Activated CD4-positive, alpha-beta T cell treated with anti-CD3 and anti-CD28 coated beads for 48 hours (primary cell): ENCODE measurements at places on chromosomes 3 and 15.

DNA sequence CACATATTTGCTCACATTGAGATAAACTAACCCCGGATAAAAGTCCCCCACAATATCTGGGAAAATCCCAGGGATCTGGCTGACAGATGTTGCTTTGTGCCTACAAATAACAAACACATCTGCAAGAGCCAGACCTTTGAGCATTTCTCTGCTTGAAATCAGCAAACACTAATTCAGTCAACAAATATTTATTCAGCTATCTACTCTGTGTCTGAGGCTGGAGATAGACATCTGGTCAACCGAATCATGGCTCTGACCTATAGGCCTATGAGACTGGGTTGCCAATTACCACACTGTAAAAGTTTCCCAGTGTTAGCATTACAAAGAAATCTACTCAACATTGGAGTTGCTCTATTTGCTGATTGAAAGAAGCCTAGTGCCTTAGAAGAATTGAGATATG lies 201.1 kb upstream of the CADPS start:
- DNase-seq = no peak

- no peak for DNase-seq
Observed at GRCh38 chr3:73637042-73637441, 12.3 kb upstream of the PDZRN3 start.

GRCh38 chr3:134625462-134625861 lies 25.4 kb downstream of the KY start:
- no peak for DNase-seq

DNA sequence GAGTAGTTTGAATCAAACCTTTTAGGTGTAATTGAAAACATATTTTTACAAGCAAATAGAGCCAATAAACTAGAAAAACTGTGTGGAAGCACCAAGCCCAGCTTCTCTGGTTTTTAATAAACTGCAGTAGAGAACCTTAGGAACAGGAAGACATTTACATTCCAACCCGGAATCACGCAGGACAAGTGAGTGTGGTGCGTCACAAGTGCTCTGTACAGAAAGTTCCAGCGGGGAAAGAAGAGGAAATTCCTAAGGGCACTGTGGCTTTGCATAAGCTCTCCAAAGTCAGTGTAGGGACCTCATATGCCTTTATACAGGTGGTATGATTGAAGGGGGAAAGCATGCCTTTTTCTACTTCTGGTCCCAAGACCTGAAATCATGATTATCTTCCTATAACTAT lies 21.6 kb downstream of the COL8A1 start:
- no peak for DNase-seq

GRCh38 chr3:157632075-157632474 lies 128.9 kb upstream of the VEPH1 start:
- no peak for DNase-seq

DNA sequence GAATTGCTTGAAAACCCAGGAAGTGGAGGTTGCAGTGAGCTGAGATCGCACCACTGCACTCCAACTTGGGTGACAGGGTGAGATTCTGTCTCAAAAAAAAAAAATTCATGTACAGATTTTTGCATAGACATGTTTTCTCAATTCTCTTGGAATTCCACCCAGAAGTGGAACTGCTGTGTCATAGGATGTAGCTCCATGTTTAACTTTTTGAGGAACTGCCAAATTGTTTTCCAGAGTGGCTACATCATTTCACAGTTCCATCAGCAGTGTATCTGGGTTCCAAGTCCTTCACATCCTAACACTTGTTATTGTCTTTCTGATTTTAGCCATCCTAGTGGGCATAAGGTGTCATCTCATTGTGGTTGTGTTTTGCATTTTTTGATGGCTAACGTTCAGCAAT lies 9.9 kb downstream of the CAPN7 start:
- no peak for DNase-seq

GRCh38 chr15:27486683-27487647 lies 516.0 kb downstream of the GABRG3 start:
- DNase-seq = no peak

GRCh38 chr3:78497767-78498166 lies 1270.0 kb downstream of the ROBO1 start:
- no peak for DNase-seq

GRCh38 chr3:123576122-123576521 lies 8.7 kb downstream of the HACD2 start:
- peak; percentile 40 for DNase-seq

GRCh38 chr3:161913786-161914389 lies 417.3 kb downstream of the OTOL1 start:
- DNase-seq = no peak

GRCh38 chr3:193211173-193211572 lies 29.8 kb upstream of the PLAAT1 start:
- no peak for DNase-seq

- no peak for DNase-seq
Observed at GRCh38 chr3:16359331-16359730, 94.3 kb downstream of the OXNAD1 start.

- no peak for DNase-seq
Observed at GRCh38 chr3:17459470-17459993, 282.9 kb downstream of the TBC1D5 start.

DNA sequence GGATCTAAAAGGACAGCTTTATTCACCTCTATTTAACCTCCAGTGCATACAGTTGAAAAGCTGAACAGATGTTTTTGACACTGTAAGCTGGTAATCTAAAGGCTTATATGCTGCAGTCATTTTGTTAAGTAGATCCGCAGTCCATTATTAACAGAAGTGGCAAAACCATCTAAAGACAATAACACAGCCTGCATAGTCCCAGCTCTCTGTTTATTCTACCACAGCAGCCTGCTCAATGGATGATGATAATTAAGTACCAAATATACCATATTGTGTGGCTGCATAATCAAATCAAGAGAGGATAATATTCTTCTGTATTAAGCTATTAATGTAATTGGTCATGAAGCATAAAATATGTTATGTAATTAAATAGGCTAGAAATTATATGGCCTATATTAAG lies 207.1 kb downstream of the MEIS2 start:
- DNase-seq = no peak

DNA sequence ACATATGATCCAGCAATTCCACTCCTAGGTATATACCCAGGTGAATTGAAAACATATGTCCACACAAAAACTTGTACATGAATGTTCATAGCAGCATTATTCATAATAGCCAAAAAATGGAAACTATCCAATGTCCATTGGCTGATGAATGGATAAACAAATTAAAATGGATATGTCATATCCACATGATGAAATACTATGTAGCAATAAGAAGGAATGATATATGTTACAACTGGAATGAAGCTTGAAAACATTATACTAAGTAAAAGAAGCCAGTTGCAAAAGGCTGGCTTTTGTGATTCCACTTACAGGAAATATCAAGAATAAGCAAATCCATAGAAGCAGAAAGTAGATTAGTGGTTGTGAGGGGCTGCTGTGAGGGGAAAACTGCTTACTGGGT lies 33.7 kb downstream of the BNC1 start:
- DNase-seq = no peak

GRCh38 chr15:67863442-67863987 lies 23.7 kb upstream of the RNU6-1 start:
- peak; percentile 85 for DNase-seq

- no peak for DNase-seq
Observed at GRCh38 chr15:27223179-27223578, 252.2 kb downstream of the GABRG3 start.

DNA sequence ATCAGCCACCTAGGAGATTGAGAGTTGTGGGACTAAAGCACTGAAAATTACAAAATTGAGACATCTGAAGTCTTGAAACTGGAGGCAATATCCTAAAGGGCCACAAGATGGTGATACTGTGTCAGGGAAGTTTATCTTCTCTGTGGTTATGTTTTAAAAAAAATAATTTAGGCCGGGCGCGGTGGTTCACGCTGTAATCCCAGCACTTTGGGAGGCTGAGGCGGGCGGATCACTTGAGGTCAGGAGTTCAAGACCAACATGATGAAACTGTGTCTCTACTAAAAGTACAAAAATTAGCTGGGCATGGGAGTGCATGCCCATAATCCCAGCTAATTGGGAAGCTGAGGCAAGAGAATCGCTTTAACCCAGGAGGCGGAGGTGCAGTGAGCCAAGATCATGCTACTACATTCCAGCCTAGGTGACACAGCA lies 17.9 kb upstream of the NIT2 start:
- DNase-seq = peak; percentile 35

DNA sequence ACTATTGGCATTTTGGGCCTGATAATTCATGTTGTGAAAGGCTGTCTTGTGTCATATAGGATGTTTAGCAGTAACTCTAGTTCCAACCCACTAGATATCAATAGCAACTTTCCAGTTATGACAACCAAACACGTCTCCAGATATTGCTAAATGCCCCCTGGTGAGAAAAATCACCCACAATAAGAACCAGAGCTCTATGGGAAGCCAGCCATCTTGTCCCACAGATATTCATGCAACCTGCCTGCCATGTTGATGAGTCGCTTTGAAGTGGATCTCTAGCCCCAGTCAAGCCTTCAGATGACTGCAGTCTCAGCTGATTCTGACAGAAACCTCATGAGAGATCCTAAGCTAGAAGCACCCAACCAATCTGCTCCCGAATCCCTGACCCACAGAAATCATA lies 5.6 kb upstream of the TNIK start:
- no peak for DNase-seq

DNA sequence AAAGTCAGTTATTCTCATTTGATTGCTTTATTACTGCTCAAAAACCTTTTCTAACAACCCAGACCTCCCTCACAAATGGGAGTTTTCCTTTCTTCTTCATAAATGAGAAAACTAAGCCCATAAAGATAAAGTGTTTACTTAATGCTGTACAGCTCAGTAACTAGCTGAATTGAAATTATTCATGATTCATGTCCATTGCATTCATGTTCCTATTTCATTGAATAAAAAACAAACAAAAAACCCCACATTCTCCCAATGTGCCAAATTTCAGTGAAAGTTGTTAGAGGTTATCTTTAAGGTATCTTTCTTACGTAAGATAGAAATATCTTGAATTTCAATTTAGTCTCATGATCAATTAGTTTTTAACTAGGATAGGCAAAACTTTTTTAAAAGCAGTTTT lies 2.8 kb downstream of the PLSCR2 start:
- no peak for DNase-seq

DNA sequence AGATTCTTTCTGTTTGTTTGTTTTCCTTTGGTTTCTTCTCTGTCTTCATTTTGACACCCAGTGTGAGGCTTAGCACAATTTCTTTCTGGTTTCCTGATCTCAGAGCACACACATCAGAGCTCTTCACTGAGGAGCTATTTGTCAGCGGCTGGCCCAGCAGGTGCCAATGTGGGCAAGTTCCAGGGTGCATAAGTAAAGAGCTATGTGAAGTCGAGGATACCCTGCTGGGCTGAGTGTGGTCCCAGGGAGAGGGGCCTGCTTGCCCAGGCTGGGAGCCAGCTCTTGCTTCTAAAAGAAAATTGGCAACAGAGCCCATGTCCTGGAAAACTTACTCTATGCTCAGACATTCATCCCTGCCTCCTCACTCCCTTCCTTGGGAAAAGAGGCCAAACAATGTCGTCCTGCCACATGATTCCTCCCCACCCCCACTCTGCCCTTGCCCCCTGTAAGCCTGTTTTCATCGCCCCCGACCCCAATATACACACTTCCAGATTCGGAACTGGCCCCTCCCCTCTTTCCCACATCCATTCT lies 101.2 kb downstream of the ST8SIA2 start:
- no peak for DNase-seq

GRCh38 chr15:42018306-42019224 lies 2.3 kb downstream of the PLA2G4E start:
- no peak for DNase-seq

- no peak for DNase-seq
Observed at GRCh38 chr15:48647962-48648361, 2.5 kb upstream of the FBN1 start.

DNA sequence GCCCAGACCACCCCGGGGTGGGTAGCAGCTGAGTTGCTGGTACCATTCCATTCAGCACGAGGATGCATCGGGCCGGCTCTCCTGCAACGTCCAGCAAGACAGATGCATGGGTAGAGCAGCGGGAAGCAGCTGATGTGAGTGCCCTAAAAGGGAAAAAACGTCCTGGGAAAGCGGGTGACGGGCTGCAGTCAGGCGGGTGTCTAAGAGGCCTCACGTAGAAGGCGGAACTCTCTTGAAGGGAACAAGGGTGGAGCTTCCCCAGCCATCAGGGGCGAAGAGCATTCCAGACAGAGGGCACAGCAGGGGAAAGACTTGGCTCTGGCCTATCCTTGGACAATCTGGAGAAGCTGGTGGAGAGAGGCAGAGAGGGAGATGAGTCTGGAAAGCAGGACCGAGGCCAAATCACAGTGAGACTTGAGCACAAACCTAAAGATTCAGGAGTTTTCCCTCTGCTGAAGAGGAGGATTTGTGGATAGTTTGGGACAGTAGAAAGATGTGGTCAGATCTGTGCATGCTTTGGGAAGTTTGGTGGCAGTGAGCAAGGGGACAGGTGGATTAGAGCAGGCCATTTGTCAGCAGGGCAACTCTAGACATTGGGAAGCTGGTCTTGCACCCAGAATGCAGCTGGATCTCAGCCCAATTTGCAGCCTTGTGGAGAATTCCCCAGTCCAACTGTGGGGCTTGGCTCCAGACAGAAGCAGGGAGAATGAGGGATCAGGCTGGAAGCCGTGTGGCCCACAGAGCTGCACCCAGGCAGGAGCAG lies 70.7 kb downstream of the SEMA5B start:
- no peak for DNase-seq

DNA sequence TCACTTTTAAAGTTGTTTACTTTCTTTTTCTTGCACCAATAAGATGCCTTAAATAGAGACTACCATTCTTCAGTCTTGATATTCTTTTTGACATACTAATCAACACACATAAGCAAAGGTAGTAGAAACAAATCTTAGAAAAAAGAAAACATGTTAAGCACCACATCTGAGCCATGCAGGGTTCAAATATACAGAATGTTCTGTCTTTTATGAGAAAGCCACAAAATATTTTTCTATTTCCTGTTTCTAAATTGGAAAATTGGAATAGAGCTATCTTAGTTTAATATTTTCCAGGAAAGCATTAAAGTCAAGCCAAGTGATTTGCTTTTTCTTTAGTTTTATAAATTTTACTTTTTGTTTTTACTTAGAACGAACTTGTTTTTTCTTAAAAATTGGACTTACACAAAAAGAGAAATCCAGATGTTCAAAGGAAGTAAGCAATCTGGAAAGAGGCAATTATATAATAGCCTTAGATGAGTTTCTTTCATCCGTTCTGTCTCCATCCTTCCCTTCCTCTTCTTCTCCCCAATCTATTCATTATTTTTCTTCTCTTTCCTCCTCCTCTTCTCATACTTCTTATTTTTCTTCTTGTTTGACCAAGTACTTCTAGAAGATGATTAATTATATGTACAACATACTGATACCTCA lies 731.7 kb downstream of the SQOR start:
- no peak for DNase-seq

DNA sequence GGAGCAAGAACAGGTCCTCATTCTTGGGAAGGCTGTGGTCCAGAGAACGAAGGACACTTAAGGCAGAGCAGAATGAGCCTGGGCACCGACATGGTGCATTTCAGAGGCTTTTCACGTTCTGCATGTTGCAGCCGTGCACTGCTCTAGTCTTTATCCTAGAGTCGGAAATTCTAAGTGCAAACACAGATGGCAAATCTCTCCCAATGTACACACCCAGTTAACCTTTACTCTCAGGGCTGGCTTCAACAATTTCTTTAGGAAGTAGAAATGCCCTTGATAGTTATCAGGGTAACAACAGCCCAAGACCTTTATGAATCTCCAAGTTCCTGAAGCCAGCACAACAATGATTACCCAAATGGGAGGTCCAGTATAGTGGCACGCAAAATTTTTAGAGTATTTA lies 39.1 kb upstream of the LRTM1 start:
- no peak for DNase-seq

- no peak for DNase-seq
Observed at GRCh38 chr3:28218917-28219198, 22.6 kb upstream of the CMC1 start.
